Chondrocyte (in vitro differentiated cells): ENCODE measurements at places on chromosomes 11 and 22. TPM values are rescaled to one million over a fixed set of nuclear protein-coding genes. Genes with fewer than 3 reads are reported as not detected.

- no peaks in the 10 kb centered on the region for H3K27me3 ChIP-seq
- H3K27ac ChIP-seq = no peak overlapping the region
- no peak for DNase-seq
- H3K36me3 ChIP-seq = peaks cover 11% of the 10 kb centered on the region
Observed at GRCh38 chr11:68828155-68828931, 13.4 kb downstream of the CPT1A start.

DNA sequence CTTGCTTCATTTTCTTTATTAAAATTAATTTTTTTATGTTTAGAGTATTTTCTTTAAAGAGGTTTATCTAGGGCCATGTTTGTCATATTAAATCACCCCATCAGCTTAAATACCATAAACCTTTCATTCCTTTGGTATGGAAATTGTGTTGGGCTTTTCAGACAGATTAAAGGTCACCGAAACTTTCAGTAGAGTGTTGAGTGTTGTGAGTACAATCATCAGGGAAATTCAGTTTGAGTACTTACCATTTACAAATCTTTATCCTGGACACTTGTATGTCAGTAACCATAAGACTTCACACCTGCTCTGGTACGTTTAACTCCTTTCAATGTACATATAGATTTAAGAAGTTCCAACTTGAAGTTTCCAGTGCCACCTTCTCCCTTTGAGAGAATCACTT is 12.0 kb downstream of the PRMT3 start:
- no peak overlapping the region for H3K27ac ChIP-seq
- no peak overlapping the region for H3K4me3 ChIP-seq
- no peak for DNase-seq

- peaks cover 32% of the 10 kb centered on the region for H3K27me3 ChIP-seq
- no peak overlapping the region for H3K27ac ChIP-seq
Observed at GRCh38 chr11:2267306-2267850, 3.0 kb downstream of the ASCL2 start.

- H3K27ac ChIP-seq = no peak overlapping the region
- no peaks in the 10 kb centered on the region for H3K36me3 ChIP-seq
- peaks cover 10% of the 10 kb centered on the region for H3K4me1 ChIP-seq
- DNase-seq = peak; percentile 60
- no peak overlapping the region for H3K4me3 ChIP-seq
Observed at GRCh38 chr11:70480711-70481110, 82.4 kb downstream of the CTTN start.

DNA sequence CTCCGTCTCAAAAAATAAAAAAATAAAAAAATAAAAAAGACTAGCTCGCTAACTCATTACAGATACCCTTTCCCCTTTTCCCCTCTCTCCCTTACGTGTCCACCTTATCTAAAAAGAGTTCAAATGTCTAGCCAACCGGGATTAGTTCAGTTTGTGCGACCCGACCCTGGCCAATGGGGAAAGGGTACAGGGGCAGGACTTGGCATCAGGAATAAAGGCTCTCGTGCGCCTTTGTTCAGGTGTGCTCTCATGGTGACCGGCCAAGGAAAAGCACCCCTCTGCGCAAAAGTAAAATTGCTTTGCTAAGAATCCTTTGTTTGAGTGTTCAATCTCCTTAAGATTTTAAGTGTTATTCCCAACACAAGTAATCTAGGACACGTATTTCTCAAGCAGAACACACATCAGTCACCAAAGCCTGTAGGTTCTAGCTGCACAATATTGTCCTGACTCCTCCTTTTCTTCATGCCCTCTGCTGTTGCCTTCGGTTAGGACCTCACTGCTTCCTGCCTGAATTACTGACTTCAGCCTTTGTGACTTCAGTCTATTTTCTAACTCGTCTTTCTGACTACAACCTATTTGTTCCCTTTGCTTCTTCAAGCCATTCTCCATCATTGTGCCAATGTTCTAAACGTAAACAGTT is 20.7 kb upstream of the CECR2 start:
- H3K4me3 ChIP-seq = no peak overlapping the region
- no peak for DNase-seq
- H3K36me3 ChIP-seq = no peaks in the 10 kb centered on the region
- H3K27ac ChIP-seq = no peak overlapping the region
- H3K27me3 ChIP-seq = peaks cover 9% of the 10 kb centered on the region
- H3K4me1 ChIP-seq = no peaks in the 10 kb centered on the region

GRCh38 chr22:45709060-45709739 is 37.6 kb downstream of the ATXN10 start:
- H3K27me3 ChIP-seq = no peaks in the 10 kb centered on the region
- no peak for DNase-seq
- peak overlapping the region; percentile 75 for H3K27ac ChIP-seq
- H3K36me3 ChIP-seq = peaks cover 20% of the 10 kb centered on the region
- no peak overlapping the region for H3K4me3 ChIP-seq

DNA sequence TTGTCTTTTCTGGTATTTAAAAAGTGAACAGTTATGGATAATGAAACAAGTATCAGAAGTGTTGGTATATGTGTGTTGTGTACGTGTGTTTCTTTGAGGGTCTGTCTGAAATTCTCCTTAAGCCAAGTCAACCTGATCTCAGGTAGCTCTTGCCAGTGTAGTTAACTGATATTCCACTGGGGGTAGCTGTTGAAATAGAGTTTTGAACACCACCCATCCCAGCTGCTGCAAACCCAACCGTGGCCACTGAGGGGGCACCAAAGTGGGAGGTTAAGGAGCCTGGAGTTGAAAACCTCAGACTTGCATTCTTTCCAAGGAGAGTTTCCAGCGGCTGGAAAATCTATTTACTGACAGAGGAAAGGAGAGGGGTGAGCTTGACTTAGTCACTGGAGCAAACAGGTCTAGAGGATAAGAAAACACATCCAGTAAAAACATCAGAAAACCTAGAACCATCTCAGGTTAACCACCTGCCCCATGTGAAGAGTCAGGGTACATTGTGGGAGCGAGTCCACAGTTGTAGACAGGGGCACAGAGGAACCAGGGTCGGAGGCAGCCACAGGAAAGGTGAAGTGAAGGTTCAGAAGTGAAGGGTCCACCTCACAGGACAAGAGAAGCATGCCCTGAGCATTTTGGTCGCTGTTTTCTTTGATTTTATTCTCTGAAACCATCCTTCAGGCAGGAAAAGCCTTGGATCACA is 8.8 kb upstream of the CUL5 start:
- DNase-seq = no peak
- H3K4me3 ChIP-seq = no peak overlapping the region
- H3K27me3 ChIP-seq = peaks cover 13% of the 10 kb centered on the region
- no peaks in the 10 kb centered on the region for H3K4me1 ChIP-seq

GRCh38 chr11:69156235-69156639 is 502 bp downstream of the SMIM38 start:
- no peaks in the 10 kb centered on the region for H3K36me3 ChIP-seq
- no peak for DNase-seq
- H3K27me3 ChIP-seq = peaks cover 2% of the 10 kb centered on the region
- H3K4me3 ChIP-seq = no peak overlapping the region
- H3K27ac ChIP-seq = no peak overlapping the region

DNA sequence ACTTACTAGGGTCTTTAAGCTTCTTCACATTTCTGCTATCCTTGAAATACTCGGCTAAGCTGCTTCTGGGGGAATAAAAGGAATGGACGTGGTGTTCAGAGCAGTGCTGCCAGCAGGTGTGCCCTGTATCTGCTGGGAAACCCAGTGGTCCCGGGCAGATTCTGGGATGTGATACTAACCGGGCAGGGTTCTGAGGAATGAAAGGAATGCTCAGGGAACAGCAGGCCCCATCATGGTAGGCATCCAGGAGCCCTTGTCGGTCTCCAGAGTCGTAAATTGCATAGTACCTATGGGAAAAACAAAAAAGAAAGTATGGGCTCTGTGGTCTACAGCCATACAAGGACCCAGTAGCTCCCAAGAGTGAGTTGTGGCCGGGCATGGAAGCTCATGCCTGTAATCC is 4.5 kb upstream of the TMEM223 start:
- H3K4me1 ChIP-seq = peaks cover 10% of the 10 kb centered on the region
- H3K4me3 ChIP-seq = no peak overlapping the region
- no peak for DNase-seq
- peaks cover 43% of the 10 kb centered on the region for H3K36me3 ChIP-seq
- no peak overlapping the region for H3K27ac ChIP-seq

DNA sequence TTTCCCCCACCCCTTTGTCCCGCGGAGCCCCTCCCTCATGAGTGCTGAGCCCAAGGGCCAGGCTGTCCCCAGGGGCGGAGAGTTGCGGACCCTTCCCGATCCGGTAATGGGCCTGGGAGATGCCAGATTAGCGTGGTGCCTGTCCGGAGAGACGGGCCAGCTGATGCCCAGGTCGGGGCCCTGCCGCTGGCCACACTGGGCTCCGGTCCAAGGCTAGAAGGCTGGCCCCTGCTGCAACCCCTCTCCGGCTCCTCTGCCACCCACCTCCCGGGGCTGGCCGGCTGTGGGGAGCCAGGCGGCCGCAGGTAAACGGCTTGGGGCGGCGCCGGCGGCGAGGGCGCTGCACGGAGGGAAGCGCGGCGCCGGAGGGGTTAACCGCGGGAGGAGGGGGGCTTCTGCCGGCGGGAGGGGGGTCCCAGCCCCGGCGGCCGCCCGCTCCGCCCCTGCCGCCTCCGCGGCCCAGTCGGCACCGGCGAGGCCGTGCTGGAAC is at the start of gene KCNK4:
Gene KCNK4, plus strand, starts transcription at position 41 of the 490 bp plus-strand sequence. CDS start 1,717 bp downstream, outside the sequence.
- H3K4me3 ChIP-seq = peak within 1 kb of the TSS; percentile 40
- no peak for DNase-seq
- H3K27me3 ChIP-seq = peaks cover 10% of the 10 kb centered on the region
- no peak within 1 kb of the TSS for H3K27ac ChIP-seq

DNA sequence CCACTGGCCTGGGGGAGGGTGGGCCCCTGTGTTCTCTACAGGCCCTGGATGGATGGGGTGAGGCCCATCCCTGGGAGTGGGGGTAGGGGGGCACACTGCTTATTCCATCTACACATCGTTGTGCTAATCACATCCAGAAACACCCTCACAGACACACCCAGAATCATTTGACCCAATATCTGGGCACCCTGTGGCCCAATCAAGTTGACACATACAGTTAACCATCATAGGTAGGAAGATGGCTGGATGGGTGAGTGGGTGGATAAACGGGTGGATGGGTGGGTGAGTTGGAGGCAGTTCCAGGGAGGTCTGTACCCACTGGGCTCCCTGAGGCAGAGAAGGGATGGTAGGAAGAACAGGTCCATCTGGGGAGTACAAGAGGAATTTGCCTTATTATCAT is 81.3 kb upstream of the LINC01488 start:
- no peaks in the 10 kb centered on the region for H3K27me3 ChIP-seq
- H3K4me3 ChIP-seq = no peak overlapping the region
- DNase-seq = no peak
- H3K27ac ChIP-seq = no peak overlapping the region
- peaks cover 18% of the 10 kb centered on the region for H3K4me1 ChIP-seq
- peaks cover 6% of the 10 kb centered on the region for H3K36me3 ChIP-seq

DNA sequence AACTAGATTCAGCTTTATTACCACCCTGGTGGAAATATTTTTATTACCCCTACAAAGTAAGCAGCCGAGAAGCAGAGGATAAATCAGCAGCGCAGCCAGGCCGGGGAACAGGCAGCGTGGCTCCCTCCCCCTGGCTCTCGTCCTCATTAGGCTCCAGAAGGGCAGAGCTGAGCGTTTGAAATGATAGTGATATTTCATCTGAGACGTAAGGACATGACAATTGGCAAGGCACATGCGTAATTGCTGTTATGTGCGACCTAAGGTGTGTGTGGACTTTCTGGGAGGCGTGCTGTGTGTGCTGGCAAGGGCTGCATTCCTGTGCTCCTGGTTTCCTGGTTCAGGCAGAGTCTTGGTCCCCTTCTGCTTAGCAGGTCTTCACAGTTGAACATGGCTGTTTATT is 247.8 kb downstream of the TBC1D22A start:
- no peak overlapping the region for H3K27ac ChIP-seq
- H3K27me3 ChIP-seq = no peaks in the 10 kb centered on the region
- H3K4me3 ChIP-seq = no peak overlapping the region
- H3K4me1 ChIP-seq = no peaks in the 10 kb centered on the region

DNA sequence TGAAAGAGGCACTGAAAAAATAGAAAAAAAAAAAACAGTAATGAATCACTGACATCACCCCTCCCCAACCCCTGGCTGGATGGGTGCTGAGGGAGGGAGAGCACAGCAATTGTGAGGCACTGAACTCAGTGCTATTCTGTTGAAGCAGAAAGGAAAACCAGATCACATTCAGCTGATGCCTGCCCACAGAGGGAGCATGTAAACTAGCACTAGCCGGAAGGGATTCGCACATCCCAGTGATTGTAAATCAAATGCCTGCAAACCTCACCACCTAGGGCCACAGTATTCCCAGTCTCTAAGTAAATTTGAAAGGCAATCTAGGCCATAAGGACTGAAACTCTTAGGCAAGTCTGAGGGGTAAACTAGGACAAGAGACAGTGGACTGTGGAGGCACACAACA is 772.0 kb upstream of the CCDC179 start:
- no peak overlapping the region for H3K27ac ChIP-seq
- no peaks in the 10 kb centered on the region for H3K4me1 ChIP-seq
- no peaks in the 10 kb centered on the region for H3K36me3 ChIP-seq
- H3K4me3 ChIP-seq = no peak overlapping the region
- DNase-seq = no peak

DNA sequence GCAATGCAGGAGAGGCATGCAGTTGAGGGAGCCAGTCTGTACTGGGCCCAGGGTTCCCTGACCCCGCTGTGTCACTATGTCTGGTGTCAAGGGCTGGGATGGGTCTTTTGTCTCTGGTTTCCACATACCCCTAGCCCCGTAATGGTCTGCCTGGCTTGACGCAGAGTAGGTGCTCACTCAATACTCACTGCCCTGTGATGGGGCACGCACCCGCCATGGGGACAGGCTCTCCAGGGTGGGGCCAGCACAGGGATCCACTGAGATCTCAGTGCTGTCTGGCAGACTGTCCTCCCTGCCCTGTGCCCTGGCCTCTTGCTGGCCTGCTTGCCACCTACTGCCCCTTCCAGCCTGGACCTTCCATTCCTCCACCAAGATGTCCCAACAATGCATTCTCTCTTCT is 101.7 kb upstream of the CD82 start:
- peaks cover 3% of the 10 kb centered on the region for H3K4me1 ChIP-seq
- no peaks in the 10 kb centered on the region for H3K36me3 ChIP-seq
- no peak for DNase-seq
- H3K27me3 ChIP-seq = peaks cover 17% of the 10 kb centered on the region
- no peak overlapping the region for H3K27ac ChIP-seq

GRCh38 chr11:1382429-1382828 is 7.3 kb upstream of the BRSK2 start:
- H3K4me3 ChIP-seq = peak overlapping the region; percentile 75
- H3K27me3 ChIP-seq = peaks cover 10% of the 10 kb centered on the region
- H3K4me1 ChIP-seq = peaks cover 2% of the 10 kb centered on the region
- no peak overlapping the region for H3K27ac ChIP-seq
- DNase-seq = no peak

- no peaks in the 10 kb centered on the region for H3K36me3 ChIP-seq
- peak; percentile 59 for DNase-seq
- no peaks in the 10 kb centered on the region for H3K27me3 ChIP-seq
- H3K4me1 ChIP-seq = peaks cover 24% of the 10 kb centered on the region
- H3K4me3 ChIP-seq = no peak overlapping the region
Observed at GRCh38 chr11:2702771-2703362, 3.1 kb upstream of the KCNQ1OT1 start.

FAM180B gene
- not detected in 3 replicates for total RNA-seq

TMEM218 gene
- 11.5 to 15.2 TPM (median 12.0 TPM) in 3 replicates for total RNA-seq

SLC35E4 gene
- 5.3 to 7.9 TPM (median 7.6 TPM) in 3 replicates for total RNA-seq

ZDHHC24 gene
- total RNA-seq = 13.5 to 16.2 TPM (median 13.8 TPM) in 3 replicates

KDM4E gene
- total RNA-seq = not detected in 3 replicates

PRODH gene
- total RNA-seq = 3.5 to 5.9 TPM (median 5.6 TPM) in 3 replicates

OR5B21 gene
- not detected in 3 replicates for total RNA-seq

MDK gene
- total RNA-seq = 49.9 to 127 TPM (median 124 TPM) in 3 replicates

MS4A2 gene
- not detected in 3 replicates for total RNA-seq
